ENCODE measurements at places on chromosomes 6 and 20. TPM values are rescaled to one million over a fixed set of nuclear protein-coding genes. Genes with fewer than 3 reads are reported as not detected.

- H3K27ac ChIP-seq = peak overlapping the region; percentile 9
- H3K27me3 ChIP-seq = no peaks in the 10 kb centered on the region
- no peak overlapping the region for H3K4me3 ChIP-seq
- peak; percentile 33 for DNase-seq
Measured at GRCh38 chr6:38027685-38028373, 208.3 kb downstream of the ZFAND3 start.

DNA sequence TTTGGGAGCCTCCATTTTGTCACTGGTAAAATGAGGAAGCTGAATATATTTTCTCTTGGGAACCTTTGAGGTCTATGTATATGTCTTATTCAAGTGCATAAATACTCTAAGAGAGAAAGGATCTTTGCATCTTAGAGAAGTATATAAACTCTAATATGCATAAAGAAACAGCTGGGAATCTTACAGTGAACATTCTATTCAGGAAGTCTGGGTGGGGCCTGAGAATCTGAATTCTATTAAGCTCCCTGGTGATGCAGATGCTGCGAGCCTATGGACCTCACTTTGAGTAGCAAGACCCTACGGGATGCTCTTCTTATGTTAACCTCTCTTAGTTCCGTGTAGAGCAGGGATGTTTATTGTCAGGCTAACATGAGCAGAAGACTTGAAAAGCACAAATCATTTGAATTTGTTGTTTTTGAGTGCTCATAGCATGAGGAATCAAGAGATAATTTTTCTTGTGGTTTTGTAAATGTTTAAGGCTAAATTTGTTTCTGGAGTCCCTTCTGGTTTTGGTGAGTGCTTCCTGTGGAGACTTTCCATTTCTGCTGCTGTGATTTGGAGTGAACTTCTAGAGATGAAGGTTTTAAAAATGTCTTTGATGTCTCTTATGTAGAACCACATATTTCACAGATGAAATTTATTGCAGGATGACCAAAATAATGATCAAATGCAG lies 281.2 kb upstream of the JAG1 start:
- no peak for DNase-seq
- no peaks in the 10 kb centered on the region for H3K36me3 ChIP-seq
- H3K4me1 ChIP-seq = no peaks in the 10 kb centered on the region
- no peak overlapping the region for H3K27ac ChIP-seq
- H3K4me3 ChIP-seq = no peak overlapping the region

LAMA2 gene
- 52.0 TPM for total RNA-seq

PNPLA1 gene
- total RNA-seq = not detected

CRISP3 gene
- total RNA-seq = not detected

TSBP1 gene
- not detected for total RNA-seq

GRCh38 chr20:5586720-5587119 lies 163.5 kb upstream of the SHLD1 start:
- no peaks in the 10 kb centered on the region for H3K27me3 ChIP-seq
- H3K4me1 ChIP-seq = peaks cover 4% of the 10 kb centered on the region
- H3K4me3 ChIP-seq = no peak overlapping the region
- DNase-seq = no peak
- peaks cover 18% of the 10 kb centered on the region for H3K36me3 ChIP-seq

DNA sequence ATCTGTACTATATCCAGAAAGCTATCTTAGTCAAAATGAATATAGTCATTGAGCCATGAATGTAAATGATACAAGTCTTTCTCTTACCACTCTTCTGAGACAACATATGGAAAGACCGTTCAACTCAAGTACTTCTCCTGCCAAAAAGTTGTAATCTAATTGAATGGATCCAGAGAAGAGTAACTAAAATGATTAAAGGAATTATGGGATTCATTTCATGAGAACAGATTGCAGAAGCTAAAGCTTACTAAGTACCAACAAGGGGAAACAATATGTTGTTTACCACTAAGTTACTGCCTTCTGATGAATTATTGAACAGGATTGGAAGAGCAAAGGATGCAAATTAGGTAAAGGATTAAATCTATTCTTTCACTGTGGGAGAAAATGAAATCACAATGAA lies 2.0 kb upstream of the LGSN start:
- no peak for DNase-seq
- no peaks in the 10 kb centered on the region for H3K4me1 ChIP-seq
- no peak overlapping the region for H3K27ac ChIP-seq
- H3K4me3 ChIP-seq = no peak overlapping the region
- no peaks in the 10 kb centered on the region for H3K27me3 ChIP-seq
- H3K36me3 ChIP-seq = no peaks in the 10 kb centered on the region

DNA sequence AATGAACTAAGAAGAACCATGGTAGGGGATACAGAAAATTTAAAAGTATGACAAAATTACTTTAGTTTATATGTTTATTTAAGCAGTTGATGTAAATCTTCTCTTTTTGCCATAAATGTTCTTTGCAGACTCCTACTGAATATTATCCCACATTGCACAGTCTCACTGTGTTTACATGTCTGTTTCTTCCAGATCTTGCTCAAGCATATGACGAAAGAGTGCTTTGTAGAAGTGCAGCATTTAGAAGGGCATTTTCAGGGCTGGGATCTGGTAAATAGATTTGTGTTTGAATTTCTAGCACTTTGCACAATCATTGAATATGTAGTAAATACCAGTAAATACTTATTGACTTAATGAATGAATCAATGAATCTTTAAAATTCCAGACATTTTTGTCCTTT lies 152.0 kb upstream of the EPHA7 start:
- no peak overlapping the region for H3K27ac ChIP-seq
- no peaks in the 10 kb centered on the region for H3K27me3 ChIP-seq
- H3K36me3 ChIP-seq = no peaks in the 10 kb centered on the region
- DNase-seq = no peak

BICRAL gene
- 5.3 TPM for total RNA-seq

SLC13A3 gene
- 2.5 TPM for total RNA-seq

- peaks cover 4% of the 10 kb centered on the region for H3K27me3 ChIP-seq
- H3K4me1 ChIP-seq = no peaks in the 10 kb centered on the region
- no peak overlapping the region for H3K4me3 ChIP-seq
- DNase-seq = no peak
- no peak overlapping the region for H3K27ac ChIP-seq
Measured at GRCh38 chr6:77573843-77574242, 79.0 kb upstream of the MEI4 start.

ZKSCAN3 gene
- 11.2 TPM for total RNA-seq

- peaks cover 4% of the 10 kb centered on the region for H3K4me1 ChIP-seq
- no peaks in the 10 kb centered on the region for H3K27me3 ChIP-seq
- H3K36me3 ChIP-seq = no peaks in the 10 kb centered on the region
- no peak overlapping the region for H3K27ac ChIP-seq
- DNase-seq = no peak
Measured at GRCh38 chr6:34343806-34344205, 48.7 kb downstream of the NUDT3 start.

DNA sequence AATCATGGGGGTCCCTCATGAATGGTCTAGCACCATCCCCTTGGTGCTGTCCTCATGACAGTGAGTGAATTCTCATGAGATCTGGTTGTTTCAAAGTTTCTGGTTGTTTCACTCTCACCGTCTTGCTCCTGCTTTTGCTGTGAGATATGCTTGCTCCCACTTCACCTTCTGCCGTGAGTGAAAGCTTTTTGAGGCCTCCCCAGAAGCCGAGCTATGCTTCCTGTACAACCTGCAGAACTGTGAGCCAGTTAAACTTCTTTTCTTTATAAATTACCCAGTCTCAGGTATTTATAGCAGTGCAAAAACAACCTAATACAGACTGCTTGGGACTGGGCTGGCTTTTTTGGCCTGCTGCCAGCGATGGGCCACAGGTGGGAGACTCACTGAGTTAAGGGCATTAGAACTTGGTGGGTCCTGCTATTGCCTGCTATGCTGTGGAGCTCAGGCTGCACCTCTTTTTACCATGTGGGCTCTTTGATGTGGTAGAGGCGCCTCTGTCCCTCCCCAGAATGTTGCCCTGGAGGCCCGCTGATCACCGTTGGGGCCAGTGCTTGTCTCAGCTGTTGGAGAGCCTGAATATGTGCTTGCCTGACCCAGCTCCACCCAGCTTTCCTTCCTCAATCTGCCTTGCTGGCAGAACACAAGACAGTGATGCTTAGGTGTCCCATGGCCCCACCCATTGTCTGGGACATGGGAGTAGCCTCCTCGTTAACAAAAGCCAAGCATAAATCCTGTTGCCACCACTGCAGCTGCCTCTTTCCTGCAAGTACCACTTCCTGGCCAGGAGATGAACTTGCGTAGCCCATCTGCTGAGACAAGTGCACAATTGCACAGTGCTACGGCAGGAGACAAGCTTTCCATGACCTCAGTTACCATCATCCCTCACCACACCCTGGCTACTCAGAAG lies 47.1 kb downstream of the IGF2R start:
- H3K4me3 ChIP-seq = no peak overlapping the region
- no peaks in the 10 kb centered on the region for H3K27me3 ChIP-seq
- H3K4me1 ChIP-seq = peaks cover 5% of the 10 kb centered on the region
- DNase-seq = no peak
- no peak overlapping the region for H3K27ac ChIP-seq

ANGPT4 gene
- 0.80 TPM for total RNA-seq

C6orf163 gene
- total RNA-seq = 1.5 TPM

GRCh38 chr6:140494321-140495108 lies 1120.1 kb upstream of the CITED2 start:
- H3K27ac ChIP-seq = no peak overlapping the region
- H3K36me3 ChIP-seq = no peaks in the 10 kb centered on the region
- DNase-seq = no peak
- H3K4me1 ChIP-seq = no peaks in the 10 kb centered on the region

DNA sequence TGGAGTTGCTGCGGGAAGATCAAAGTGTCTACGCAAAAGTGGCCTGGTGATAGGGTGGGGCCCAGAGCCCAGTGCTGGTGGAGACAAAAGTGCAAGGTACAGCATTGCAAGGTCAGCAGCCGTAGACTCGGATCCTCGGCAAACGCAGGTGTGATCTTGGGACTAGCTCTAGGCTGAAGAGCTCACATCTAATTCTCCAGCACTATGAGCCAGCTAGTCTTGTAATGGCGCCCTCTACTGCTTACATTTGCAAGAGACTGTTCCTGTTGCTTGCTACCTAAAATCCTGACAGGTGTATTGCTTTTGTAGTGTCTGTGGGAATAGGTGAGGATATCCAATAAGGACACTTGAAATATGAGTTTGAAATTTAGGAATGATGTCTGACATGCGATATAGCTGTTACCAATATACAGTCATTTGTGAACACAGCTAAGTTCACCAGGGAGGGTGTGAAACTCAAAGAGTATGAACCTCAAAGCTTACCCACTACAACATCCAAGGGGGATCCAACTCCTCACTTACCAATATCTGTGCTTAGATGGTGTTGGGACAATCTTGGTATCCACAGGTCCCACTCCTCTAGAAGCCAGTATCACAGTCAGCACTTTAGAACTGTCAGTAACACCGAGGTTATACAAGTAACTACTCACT lies 58.4 kb downstream of the PDE7B start:
- H3K27ac ChIP-seq = no peak overlapping the region
- no peaks in the 10 kb centered on the region for H3K27me3 ChIP-seq
- H3K4me3 ChIP-seq = no peak overlapping the region
- peak; percentile 66 for DNase-seq

GRCh38 chr6:36959555-36960250 lies 5.2 kb downstream of the PI16 start:
- no peaks in the 10 kb centered on the region for H3K36me3 ChIP-seq
- DNase-seq = no peak
- H3K27ac ChIP-seq = no peak overlapping the region

KIAA1755 gene
- not detected for total RNA-seq

DNA sequence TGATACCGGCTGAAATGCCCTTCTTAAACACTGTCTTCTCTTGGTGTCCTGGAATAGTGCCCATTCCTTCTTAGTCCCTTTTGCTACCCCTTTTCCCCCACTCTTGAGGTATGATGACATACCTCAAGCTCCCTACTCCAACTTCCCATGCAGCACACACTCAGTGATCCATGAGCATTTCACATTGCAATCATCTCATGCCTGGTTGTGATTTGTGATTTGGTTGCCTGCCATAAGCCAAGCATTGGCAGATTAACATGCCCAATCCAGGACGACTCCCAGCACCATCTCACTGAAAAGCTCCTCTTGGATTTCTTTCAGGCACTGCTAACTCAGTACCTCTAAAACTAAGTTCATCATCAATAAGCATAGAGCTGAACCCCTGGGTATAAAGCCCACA lies 14.7 kb upstream of the PTPRA start:
- H3K27ac ChIP-seq = no peak overlapping the region
- H3K27me3 ChIP-seq = no peaks in the 10 kb centered on the region
- DNase-seq = no peak
